ENCODE measurements at places on chromosomes 3 and 15. TPM values are rescaled to one million over a fixed set of nuclear protein-coding genes. Genes with fewer than 3 reads are reported as not detected.

DNA sequence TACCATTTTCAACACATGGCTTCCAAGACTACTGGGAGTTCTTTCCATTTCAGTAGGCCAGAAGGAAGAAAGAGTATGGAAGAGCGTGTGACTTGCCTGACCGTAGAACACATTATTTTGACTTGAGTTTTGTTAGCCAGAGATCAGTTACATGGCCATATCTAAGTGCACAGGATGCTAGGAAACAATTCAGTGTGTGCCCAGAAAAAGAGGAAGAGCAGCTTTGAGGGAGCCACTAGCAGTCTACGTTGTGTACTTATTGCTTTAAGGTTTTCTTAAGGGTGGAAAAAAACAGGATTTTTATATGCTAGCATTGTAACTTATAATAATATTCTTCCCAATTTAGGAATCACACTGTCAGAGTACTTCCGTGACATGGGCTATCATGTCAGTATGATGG, 44.1 kb upstream of the GRAMD1C start:
- no peak for DNase-seq

- peak; percentile 16 for DNase-seq
Observed at GRCh38 chr3:8324747-8325146, 176.9 kb upstream of the LMCD1 start.

- peak; percentile 94 for DNase-seq
Observed at GRCh38 chr15:64095795-64096667, at the start of gene SNX1. Gene SNX1 (plus strand): TSS chr15:64095982. CDS start chr15:64096014, 32 bp downstream.

The CCRL2 gene
- total RNA-seq: 7.0 TPM

The SPCS1 gene
- 105 TPM for total RNA-seq

- no peak for DNase-seq
Observed at GRCh38 chr3:47643092-47643491, 64.4 kb upstream of the CSPG5 start.

DNA sequence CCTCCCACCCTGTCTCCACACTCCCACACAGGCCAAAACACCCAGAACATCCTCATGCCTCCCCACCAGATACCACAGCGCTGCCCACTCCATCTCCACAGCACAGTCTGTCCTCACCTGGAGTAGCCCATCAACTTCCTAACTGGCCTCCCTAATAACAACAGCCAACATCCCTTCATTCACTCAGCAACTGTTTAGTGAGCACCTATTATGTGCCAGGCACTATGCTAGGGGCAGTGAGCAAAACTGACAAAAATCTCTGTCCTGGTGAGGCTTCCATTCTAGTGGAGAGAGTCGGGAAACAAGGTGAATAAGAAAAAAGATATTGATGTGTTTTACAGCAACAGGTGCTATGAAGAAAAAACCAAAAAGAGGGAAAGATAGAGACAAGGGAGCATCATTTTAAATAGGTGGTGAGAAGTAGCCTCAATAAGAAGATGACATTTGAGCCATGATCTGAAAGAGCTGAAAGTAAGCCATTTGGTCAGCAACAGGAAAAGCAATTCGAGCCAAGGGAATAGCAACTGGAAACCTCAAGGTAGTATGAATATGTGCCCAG, 523.9 kb downstream of the SHQ1 start:
- no peak for DNase-seq

The HIGD2B gene
- total RNA-seq: not detected

- peak; percentile 26 for DNase-seq
Observed at GRCh38 chr3:22734207-22734606, 468.9 kb upstream of the UBE2E2 start.

- DNase-seq: no peak
Observed at GRCh38 chr3:129525341-129525968, 3.0 kb upstream of the RHO start.

DNA sequence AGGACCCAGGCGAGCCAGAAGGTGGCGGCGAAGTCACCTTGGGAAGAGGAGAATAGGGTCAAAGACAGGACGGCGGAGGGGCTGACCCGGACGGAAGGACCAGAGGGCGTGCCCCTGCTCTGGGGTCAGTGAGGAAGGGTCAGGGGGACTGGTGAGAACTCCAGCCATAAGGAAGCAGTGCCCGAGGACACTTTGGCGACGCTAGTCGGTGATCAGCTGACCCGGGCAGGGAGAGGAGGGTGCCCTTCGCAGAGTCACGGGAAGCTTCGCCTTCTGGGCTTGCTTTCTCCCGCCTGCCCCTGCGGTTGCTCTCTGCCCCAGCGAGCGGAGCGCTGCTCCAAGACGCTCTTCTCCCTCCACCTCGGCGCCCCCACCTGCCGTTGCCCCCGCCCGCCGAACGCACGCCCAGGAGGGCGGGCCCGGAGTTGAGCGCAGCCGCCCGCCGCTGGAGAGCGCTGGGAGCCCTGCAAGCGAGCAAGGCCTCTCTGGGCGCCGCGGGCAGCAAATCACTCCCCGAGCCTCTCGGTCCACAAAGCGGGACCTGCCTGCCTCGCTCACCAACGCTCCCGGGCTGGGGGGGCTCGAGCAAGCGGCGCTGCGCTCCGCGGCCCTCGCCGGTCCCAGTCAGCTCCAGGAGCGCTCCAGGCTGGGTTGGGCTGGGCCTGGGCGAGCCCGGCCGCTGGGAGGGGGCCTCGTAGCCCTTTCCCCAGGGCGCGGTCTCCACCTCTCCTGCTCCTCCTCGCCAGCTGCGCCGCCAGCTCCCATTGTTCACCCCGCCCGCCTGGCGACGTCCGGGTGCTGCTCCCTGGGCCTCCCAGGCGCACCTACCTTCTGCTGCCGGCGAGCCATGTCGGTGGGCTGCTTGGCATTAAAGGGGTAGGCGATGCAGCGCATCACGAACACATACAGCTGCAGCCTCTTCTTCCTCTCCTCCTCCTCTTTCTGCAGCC, 1.2 kb downstream of the CADPS start:
- peak; percentile 59 for DNase-seq

DNA sequence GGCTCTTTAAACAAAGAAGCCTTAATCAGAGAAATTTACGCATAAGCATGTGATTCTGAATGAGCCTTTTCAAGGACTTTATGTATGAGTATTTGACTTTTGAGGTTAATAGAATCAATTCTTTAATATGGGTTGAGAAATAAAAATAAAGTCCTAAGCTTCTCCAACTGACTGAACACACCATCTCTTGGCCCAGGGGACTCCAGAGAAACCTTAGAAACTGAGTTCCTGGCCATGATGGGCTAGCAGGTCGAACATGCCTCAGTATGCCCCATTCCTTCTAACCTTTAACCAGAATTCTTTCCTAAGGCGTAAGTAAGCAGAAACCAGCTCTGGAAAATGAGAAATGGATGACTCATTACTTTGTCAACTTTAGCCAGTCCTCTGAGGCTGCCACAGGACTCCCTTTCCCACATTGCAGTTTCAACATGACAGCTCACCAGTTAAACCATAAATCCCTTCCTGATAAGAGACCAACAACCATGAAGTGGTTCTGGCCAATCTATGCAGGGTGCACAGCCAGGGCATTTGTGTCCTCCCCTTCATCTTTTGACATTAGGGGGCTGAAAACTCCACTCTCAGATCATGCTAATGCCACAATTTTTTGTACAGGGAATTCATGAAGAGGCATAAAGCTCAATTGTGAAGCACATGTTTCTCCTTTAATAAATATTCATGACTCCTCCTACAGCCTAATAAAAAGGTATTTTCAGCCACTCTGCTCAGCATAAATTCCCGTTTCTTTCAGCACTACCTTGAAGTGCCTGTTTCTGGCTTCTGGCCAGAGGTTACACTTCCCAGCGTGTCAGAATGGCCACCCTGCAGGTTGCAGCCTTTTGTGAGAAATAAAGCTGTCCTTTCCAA, 33.3 kb downstream of the TM4SF18 start:
- DNase-seq: peak; percentile 52

GRCh38 chr3:187841560-187841959, 96.3 kb upstream of the BCL6 start:
- no peak for DNase-seq

- DNase-seq: no peak
Observed at GRCh38 chr15:35533130-35534110, 12.5 kb downstream of the DPH6 start.

DNA sequence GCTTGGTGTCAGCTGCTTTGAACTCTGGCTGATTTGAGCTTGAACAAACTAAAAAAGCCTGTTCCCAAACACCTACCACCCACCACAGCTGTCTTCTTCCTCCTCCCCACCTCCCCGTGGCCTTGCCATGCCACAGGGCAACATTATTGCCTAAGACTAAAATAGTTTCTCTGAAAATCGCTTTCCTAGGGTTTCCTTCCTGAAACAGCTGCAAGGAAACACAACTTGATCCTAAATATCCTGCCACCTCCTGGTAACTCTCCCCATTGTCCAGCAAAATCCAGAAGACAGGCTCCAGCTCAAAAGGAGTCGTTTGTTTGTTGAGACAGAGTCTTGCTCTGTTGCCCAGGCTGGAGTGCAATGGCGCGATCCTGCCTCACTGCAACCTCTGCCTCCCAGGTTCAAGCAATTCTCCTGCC, 193.9 kb upstream of the TPM1 start:
- DNase-seq: no peak

DNA sequence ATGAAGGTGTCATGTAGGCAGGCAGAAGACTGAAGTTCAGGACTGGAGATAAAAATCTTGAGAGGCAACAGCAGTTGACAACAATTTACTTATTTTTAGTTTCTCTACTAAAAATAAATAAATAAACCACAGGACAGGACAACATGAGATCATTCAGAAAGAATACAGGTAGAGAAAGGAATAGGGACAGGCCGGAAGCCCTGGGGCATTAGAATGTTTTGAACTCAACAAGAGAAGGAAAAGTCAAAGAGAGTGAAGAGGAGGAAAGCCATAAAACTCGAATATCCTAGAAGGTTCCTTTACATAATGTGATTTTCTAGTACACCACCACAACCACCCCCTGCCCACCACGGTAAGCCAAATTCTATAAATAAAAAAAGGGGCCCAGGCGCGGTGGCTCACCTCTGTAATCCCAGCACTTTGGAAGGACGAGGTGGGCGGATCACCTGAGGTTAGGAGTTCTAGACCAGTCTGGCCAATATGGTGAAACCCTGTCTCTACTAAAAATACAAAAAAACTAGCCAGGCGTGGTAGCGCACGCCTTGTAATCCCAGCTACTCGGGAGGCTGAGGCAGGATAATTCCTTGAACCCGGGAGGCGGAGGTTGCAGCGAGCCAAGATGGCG, 4.7 kb downstream of the PIK3CB start:
- no peak for DNase-seq

The DTWD1 gene
- 22.1 TPM for total RNA-seq

DNA sequence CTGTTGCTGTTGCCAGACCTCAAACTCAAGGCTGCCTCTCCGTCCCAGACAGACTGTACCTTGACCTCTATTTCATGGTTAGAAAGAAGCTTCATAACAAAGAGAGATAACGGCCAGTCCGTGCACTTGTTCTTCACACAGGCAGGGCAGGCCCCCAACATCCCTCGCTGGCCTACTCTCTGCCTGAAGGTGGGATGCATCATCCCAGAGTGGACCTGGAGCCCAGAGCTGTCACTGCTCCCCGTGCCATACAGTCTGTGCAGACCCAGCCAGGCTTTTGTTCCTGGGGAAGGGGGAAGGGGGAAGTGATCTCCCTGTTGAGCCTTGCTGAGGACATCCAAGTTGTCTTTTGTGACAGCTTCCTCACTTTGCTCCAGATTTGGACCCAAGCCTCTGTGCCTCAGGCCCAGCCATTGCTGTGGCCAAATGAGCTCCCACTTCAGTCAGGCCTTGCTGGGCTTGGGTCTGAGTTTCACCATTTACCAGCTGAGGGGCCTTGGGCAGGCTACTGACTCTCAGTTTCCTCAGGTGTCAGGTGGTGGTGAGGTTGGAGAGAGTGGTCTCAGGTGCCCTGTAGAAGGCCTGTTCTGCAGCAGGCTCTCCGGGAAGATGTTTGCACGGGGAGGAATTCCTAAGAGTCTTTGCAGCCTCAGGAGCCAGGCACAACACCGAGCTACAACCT, 141.6 kb downstream of the DNAJB8 start:
- DNase-seq: no peak

DNA sequence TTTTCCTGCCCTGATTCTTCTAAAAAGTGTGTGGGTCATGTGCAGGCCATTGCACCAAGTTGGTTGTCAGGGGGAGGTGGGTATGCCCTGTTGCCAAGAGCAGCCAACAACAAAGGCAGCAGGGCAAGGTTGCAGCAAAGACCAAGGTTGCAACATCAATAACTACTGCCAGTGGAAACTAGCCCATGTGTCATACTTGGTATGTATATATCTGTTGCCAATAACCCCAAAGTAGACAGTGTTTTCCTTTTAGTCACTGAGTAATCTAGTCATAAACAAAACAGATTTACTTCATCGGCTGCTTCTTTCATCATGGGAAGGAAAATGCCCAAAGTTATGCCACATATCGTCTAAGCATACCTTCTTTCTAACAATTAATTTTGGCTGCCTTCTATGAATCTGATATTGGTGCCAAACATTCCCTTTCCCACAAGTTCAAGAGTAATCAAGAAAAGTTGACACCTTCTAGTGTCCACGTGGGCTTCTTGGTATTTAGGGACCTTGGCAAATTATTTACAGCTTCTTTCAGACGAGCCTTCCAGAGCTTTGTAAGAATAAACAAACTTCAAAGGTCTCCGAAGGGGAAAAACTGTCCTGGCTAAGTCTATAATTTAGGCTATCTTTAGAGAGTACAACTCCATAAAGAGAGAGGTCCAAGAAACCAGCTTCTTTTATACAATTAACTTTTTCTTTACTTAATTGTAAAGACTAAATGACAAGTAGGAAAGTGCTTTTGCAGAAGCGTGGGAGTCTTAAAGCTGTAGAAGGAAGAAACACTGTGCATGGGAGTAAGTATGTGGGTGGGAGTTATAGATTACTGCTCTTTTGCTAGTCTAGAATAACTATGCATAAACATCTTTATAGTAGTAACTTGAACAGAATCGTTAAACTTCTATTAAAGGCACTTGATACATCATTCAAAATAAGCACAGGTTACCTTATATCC, 10.0 kb upstream of the MBNL1 start:
- DNase-seq: peak; percentile 49

- DNase-seq: no peak
Observed at GRCh38 chr15:92907896-92908712, 8.0 kb downstream of the CHD2 start.

The FOXL2NB gene
- not detected for total RNA-seq

DNA sequence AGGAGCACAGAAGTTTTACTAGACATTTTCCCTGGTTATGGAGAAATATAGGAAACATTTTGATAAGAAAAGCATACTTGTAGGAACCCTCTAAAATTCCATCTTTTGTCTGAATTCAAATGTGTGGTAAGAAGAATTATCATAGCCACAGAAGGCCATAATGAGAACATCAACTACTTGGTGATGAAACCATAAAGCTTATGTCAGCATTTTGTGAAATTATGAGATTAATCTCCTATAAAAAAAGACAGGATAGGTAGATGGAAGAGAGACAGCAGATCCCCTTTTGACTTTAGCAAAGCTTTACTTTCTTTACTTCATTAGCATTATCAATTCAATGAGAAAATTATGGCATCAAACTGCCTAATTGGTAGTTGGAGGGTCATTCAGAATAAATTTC, 697.0 kb downstream of the IGSF11 start:
- DNase-seq: no peak

The PBRM1 gene
- 73.4 TPM for total RNA-seq

The DISP2 gene
- 9.1 TPM for total RNA-seq

DNA sequence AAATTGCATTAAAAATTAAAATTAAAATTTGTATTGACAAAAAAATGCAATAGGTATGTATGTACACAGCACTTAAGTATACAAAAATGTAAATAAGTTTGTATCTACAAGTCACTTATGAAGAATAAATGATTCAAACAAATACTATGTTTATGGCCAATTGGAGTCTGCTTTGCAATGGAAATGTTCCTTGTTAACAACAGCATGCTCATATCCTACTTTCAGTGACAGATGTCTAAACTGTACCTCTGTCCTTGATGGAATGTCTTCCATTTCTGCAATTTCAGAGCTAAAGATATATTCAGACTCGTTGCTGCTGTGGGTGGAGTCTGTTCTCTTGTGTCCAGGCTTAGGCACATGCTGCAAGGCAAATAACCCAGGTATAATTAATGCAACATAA, 64.1 kb upstream of the MYO5C start:
- DNase-seq: no peak
